ENCODE measurements at places on chromosomes 12 and 14. TPM values are rescaled to one million over a fixed set of nuclear protein-coding genes. Genes with fewer than 3 reads are reported as not detected.
A peak's percentile ranks its signal among the peaks of the same experiment; 100 is the strongest.

Gene PLBD1
- 0.43 TPM for total RNA-seq

Gene OVCH1
- total RNA-seq, result not detected

Gene TMEM119
- 0.54 TPM for total RNA-seq

Gene IL26
- 0.84 TPM for total RNA-seq

Gene RNASE2
- not detected for total RNA-seq

- DNase-seq, result peak; percentile 2
Measured at GRCh38 chr14:101121508-101122139, 218.1 kb upstream of the RTL1 start.

DNA sequence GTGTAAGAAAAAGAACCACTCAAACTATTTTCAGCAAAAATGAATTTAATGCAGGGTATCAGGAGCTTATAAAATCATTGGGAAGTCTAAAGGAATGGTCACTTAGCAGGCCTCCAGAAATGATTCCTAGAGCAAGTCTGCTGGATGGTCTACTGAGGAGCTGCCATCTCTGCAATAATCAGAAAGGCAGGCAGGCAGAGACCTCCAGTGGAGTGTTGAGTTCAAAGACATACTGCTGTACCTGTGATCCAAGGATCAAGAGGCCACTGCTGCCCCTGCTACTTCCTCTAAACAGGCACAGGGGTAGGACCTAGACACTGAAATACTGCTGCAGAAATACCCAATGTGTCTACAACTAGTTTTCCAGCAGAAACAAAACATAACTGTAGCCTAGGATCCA lies 14.5 kb upstream of the KICS2 start:
- no peak for DNase-seq

DNA sequence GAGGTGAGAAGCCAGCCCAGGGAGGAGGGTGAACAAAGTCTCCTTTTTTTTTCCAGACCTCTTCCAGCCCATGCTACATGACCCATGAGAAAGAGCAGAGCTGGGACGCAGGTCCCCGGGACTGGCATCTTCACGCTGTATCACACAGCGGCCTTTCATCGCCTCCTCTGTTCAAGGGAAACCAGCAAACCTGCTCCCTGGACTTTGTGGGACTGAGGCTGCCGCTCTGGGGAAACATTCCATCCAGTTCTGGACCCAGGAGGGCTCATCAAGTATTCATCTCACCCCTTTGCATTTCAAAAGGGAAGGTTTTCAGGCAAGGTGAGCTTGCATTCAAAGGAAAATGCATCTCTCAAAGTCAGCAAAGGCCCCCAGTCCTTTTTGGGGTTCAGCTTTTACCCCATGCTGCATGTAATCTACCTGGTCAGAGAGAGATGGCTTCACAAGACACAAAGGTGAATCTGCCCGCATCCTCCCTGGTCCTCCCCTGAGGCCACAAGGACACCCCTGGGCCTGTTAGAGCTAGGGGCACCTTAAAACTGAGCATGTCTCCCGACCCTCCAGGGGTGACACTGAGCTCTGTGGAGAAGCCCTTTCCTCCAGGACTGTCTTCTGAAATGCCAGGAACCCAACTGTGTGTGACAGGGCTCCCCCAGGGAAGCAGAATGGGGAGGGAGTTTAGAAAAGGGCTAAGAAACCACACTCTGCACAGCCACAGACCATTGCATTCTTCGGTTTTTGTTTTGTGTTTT lies 21.2 kb upstream of the MEG3 start:
- no peak for DNase-seq

DNA sequence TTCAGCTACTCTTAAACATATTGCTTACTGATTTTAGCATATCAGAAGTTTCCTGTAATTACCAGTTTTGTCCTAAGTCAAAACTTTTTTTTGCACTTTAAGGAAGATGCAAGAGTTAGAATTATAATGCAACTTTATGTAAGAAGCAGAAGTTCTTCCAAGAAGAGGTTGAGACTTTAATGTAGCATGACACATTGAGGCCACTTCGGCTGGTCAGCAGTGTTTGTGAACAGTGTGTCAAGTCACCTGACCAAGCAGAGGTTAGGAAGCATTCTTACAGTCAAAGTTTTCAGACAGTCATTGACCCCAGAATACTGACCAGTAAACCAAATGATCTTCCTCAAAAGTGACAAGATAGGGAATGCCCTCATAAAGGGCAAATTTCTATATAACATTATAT lies 15.2 kb downstream of the FGFR1OP2 start:
- no peak for DNase-seq

DNA sequence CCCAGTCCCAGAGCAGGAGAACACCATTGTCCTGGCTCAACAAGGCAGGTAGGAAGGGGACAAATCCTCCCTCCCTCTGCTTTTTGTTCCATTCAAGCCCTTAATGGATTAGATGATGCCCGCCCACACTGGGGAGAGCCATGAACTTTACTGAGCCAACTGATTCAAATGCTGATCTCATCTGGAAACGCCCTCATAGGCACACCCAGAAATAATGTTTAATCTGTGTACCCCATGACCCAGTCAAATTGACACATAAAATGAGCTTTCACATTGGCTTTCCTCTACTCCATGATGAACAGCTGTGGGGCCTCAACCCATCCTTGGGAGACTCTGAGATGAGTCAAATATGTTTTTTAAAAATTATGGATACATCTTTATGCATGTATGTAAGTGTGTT lies 141.8 kb downstream of the GALC start:
- DNase-seq, result no peak

DNA sequence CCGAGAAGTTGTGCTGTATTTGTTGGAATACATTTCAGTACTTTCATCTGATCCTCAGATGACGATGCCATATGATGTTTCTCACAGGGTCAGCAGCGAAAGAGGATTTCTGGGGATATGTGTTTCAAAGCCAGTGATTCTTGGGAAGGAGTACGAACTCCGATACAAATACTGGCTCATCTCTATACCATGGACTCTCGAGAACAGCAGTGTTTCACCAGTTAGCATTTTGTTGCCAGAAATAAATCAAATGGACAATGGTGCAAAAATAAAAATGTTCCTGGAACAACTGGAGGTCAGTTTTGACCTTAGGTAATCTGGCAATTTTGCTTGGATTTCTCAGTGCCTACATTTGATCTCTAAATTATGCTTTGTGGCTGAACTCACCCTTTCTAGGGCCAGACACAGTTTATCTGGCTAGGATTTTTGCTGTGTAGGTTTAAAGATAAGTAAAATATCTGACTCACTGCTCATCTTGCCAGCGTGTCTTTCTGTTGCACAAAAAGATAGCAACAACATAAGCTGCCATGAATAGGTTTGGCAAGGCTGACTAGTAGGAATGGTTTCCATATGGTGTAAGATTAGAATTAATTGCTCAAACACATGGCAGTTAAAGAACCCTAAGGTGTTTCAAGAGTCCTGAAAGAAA lies 11.0 kb upstream of the MGP start:
- no peak for DNase-seq

DNA sequence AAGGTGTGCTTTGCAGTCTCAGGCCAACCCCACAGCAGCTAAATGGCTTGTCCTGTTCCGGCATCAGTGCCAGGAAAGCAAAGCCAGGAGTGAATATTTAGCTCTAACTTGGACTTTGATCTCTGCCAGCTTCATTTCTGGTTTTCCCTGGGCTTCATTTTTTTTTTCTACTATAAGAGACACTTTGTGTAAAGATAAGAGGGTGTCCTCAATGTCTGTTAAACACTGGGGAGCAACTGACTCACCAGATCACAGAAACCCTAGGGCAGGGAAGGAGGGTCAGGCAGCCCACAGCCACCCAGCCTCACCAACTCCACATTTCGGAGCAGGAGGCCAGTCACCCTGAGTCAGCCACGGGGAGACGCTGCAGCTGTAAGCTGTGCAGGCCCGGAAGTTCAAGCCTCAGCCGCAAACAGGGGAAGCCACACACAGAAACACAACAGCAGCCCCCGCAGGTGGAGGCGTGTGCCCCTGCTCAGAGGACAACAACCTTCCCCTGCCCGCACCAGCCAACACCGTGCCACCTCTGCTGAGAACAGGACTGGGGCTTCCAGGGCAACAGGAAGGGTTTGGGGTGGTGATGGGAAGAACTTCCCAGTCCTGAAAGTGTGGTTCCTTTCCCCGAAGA lies 6.3 kb downstream of the TNFRSF1A start:
- DNase-seq, result peak; percentile 85

DNA sequence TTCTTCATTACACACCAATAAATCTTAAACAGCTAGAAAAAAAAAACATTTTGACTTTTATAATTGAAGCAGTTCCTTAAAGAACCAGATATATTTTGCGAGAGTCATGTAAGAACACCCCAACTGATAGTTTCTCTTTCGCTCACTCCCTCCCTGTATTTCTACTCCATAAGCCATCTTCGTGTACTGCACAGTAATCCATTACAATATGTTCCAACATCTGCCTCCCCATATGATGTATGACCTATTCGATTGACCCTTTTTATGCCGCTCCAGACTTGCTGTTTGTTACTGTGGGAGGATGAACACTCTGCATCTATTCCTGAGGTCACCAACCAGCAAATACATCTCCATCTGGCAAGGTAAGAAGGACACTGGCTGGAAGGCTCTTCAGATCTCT lies 331.7 kb downstream of the SOX5 start:
- DNase-seq, result no peak

- DNase-seq, result no peak
Measured at GRCh38 chr12:28313631-28314030, 123.4 kb downstream of the CCDC91 start.

GRCh38 chr14:93262446-93262845 lies 55.4 kb downstream of the UBR7 start:
- no peak for DNase-seq

GRCh38 chr14:84209031-84209430 lies 1320.9 kb upstream of the FLRT2 start:
- DNase-seq, result no peak

DNA sequence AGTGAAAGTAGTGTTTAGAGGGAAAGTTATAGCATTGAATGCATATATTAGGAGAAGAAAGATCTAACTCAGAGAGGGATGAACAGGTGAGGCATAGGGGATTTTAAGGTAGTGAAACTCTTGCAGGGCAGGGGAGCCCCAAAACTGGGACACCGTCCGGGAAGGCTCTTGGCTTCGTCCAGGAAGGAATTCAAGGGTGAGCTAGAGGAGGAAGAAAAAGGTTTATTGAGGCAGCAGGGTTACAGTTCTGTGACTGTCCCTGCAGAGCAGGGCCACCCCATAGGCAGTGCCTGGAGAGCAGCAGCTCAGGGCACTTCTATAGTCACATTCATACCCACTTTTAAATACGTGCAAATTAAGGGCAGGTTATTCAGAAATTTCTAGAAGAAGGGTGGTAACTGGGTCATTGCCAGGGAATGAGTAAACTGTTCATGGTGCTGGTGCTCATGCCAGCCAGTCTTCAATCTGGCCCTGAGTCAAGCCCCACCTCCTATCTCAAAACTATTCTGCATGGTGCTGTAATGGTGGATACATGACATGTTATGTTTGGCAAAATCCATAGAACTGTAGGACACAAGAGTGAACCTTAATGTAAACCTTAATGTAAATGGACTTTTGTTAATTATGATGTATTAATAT lies 1.2 kb upstream of the OAS1 start:
- no peak for DNase-seq

DNA sequence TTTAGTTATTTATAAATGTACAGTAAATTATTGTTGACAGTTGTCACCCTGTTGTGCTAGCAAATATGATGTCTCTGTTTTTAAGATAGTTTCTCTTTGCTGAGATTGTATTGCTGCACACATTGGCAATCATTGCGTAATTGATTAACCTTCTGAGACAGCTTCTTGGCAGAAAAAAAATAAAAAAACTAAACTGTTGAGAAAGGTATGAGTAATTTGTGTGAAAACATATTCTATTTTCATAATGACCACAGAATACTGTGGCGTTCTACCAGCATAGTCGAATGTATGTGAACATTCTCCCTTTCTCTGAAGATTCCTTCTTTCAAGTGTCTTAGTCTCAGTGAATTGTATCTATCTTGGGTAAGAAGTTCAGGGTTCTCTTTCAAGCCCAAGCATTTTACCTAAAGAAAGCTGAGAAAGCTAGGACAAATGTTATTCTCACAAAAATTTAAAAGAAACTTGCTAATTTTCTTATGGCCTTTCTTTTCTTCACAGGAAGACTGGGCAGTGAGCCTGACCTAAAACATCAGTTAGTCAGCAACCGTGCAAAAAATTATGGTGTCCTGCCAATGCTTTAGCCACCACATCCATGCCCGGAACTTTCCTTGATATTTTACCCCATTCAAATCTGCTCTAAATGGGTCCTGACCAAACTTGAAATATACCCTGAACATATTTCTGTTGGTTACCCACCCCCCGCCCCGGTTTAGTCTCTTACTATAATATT lies 69.0 kb upstream of the REP15 start:
- DNase-seq, result no peak

GRCh38 chr14:91342206-91342760 lies 75.3 kb downstream of the CCDC88C start:
- DNase-seq, result no peak

- DNase-seq, result no peak
Measured at GRCh38 chr14:58814466-58814865, 176.7 kb downstream of the DACT1 start.

GRCh38 chr12:13195785-13196129 lies 769 bp upstream of the EMP1 start:
- no peak for DNase-seq

GRCh38 chr12:25366122-25366521 lies 115.4 kb upstream of the KRAS start:
- DNase-seq, result no peak

DNA sequence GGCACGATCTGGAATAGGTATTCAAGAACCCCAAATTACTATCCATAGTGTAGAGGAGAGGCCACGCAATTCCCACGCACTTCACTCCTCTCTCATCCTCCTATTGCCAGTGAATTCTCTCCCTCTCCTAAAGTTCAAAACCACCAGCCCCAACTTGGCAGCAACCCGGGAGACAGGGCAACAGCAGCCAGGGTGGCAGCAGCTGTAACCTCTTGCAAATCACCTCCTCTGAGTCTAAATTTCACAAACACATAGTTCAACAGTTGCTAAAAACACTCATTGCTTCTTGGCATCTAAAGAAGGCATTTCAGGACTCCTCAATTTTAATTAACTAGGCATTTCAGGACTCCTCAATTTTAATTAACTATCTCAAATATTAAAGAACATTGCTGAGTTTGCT lies 37.7 kb upstream of the MANSC4 start:
- no peak for DNase-seq

- no peak for DNase-seq
Measured at GRCh38 chr12:19946550-19946949, 421.8 kb upstream of the PDE3A start.

DNA sequence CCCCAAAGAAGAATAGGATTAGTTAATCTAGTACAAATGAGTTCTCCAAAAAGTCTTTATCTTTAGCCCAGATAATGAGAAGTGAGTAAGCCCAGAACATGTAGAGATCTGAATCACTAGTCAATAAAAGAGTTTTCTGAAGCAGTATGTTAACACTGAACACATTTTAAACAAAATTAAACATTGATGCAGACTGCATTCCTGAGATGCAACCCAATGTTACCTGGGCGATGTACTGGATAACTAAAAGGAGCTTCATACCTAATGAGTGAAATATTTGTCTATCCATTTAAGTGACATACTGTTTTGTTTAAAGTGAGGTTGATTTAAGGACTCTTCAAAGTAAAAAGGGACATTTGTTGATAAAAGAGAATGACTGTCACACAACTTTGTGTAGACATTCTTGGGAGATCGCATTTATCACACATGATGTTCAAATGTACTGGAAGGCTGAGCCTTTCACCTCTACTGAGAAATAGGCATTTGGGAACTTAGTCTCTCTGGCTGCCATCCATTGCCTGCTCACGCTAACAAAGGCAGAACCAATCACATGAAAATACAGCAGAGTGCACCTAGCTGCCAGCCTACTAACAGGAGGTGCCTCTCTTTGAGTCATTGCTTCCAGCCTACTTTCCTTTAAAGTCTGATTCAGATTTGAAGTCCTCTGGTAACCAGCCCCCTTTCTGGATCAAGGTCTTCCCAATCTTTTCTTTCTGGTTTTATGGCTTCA lies 287.7 kb downstream of the BTG1 start:
- no peak for DNase-seq

GRCh38 chr12:267581-268482 lies 5.2 kb upstream of the SLC6A13 start:
- no peak for DNase-seq

All from activated T-cell treated with anti-CD3 and anti-CD28 coated beads, Interleukin-2, amount 50 U/mL, for 4 hours (primary cell).